ENCODE measurements at places on chromosomes 4 and X.
A peak's percentile ranks its signal among the peaks of the same experiment; 100 is the strongest.

- DNase-seq, result no peak
Measured at GRCh38 chrX:153662266-153662665, 11.3 kb downstream of the PNCK start.

GRCh38 chr4:18816228-18816895 is 794.8 kb upstream of the LCORL start:
- DNase-seq, result no peak

GRCh38 chr4:101411926-101412325 is 64.6 kb upstream of the PPP3CA start:
- DNase-seq, result no peak

DNA sequence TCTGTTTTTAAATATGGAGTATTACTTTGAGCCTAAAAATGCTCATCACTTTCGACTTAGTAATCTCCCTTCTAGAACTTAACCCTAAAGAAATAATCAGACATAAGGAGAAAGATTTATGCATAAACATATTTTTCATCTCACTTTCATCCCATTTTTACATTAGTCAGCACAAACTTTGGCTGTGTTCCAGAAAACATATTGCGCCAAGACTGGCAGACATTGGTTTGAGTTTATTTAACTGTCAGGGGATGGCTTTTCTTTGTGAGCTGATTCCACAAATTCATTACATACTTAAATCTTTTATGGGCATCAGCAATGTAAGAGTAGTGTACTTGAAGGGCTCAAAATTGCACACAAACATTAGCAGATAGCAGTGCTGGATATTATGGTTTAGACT is 23.7 kb downstream of the MAOA start:
- no peak for DNase-seq

DNA sequence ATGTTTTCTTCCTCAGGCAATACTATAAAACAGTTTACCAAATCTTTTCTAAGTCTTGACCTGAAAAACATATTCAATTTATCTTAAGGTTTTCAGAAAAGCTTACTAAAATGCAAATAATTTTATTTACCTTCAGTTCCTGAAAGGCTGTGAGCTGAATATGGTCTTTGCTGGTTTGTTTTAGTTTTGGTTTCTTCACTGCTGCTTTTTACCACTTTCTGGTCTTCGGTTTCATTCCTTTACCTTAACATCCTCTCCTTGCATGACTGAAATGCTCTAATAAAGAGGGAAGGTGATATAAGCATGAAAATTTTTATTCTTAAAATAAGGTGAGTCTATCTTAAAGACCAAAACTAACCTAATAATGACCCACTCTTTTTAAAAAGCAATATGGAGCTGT is 97.1 kb upstream of the NRK start:
- no peak for DNase-seq

- DNase-seq, result no peak
Measured at GRCh38 chrX:13570261-13570605, 832 bp downstream of the EGFL6 start.

DNA sequence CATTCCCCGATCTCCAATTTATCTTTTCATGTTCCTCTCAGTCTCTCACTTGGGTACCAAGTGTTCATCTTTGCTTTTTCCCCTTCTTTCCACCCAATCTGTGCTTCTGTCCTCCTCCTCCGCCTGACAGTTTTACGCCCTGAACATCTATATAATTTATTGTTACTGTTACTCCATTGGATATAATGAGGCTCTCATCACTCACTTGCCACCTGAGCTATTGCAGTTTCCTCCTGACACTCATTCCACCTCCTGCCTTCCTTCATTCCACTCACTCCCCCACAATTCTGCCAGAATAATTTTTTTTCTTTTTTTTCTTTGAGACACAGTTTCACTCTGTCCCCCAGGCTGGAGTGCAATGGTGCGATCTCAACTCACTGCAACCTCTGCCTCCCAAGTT is 77.6 kb upstream of the SORBS2 start:
- no peak for DNase-seq

DNA sequence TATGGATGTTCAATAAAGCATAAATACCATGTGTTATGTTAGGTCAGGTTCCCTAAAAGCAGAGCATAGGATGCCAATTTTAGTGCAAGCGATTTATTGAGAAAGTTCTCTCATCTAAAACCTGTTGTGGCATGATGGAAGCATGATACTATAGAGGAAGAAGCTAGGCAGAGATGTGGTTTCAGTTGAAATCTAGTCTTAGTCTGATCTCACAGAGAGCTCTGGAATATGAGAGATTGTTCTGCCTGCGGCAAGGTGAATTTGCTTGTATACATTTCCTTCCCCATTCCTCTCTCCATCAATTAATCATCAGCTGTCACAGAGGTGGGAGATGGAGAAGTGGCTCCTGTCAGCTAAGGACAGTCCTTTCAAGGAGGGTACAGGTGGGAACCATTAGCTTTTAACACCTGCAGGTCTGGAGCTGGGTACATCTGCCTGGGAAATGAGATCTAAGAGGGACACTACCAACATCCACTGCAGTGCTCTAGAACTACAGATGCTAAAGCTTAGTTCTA is 252.4 kb downstream of the CFAP299 start:
- no peak for DNase-seq

- DNase-seq, result no peak
Measured at GRCh38 chr4:109890076-109890475, 22.6 kb upstream of the EGF start.

GRCh38 chr4:99190336-99190735 is 28.7 kb downstream of the ADH6 start:
- no peak for DNase-seq

- DNase-seq, result no peak
Measured at GRCh38 chr4:8191136-8191747, 7.8 kb upstream of the SH3TC1 start.

GRCh38 chr4:80798082-80798481 is 232.4 kb upstream of the BMP3 start:
- DNase-seq, result no peak

DNA sequence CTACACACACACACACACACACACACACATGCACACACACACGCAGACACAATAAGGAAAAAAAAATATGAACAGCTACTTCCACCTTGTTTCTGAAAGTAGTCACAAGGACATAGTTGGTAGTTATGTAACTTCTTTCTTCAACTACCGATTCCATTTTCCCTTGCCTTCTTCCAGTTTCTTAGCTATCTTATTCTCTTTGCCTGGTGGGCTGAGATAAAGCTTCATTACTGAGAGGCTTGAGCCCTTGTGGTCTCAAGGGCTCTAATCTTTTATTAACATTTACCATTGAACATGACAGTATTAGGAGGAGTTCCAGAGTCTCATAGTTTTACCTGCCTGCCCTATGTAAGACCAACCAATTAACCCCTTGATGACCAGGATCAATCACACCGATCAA is 8.9 kb upstream of the SMIM10 start:
- DNase-seq, result no peak

GRCh38 chrX:19794690-19795089 is 92.7 kb downstream of the SH3KBP1 start:
- no peak for DNase-seq

GRCh38 chrX:121161501-121161933 is 114.1 kb downstream of the GLUD2 start:
- DNase-seq, result no peak

DNA sequence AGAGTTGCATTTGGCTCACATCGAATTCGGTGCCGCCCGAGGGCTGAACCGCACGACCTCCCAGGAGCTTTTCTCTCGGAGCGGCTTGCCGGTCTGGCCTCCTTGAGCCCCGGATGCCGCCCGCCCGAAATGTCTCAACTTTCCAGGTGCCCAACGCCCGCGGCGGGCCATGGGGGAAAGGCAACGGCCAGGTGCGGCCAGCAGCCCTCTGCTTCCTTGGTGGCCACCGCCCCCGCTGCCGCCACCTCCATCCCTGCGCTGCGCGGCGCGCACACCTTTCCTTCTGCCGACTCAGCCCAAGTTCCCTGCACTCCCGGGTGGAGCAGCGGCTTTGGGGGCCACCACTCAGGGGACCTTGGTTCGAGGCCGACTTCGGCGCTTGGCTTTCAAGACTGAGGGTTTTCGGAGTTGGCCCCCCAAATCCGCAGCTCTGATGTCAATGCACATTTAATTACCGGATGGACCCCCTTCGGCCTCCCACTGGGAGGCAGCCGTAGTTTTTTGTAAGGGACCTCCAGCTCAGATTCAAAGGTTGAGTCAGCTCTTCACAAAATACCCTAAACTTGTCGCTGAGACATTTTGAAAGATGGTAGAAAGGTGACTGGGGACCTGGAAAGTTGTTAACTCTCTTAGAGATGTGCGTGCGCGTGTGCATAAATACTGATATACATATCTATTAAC is 1.1 kb downstream of the AFF2 start:
- DNase-seq, result peak; percentile 12

DNA sequence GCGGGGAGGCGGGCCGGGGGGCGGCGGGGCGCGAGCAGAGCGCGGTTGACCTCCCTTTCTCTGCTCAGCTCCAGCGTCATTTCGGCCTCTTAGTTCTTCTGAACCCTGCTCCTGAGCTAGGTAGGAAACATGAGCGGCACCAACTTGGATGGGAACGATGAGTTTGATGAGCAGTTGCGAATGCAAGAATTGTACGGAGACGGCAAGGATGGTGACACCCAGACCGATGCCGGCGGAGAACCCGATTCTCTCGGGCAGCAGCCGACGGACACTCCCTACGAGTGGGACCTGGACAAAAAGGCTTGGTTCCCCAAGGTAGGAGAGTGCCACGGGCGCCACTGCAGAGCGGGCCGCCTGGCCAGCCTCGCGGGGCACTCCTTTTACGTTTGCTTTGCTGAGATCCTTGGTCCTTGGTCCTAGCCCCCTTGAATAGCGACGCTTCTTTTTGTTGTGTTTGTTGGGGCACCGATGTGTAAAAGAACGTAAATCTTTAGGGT is at the start of gene HTATSF1:
TSS of gene HTATSF1 (plus strand) at position 37 of the 497 bp plus-strand sequence. CDS start at position 130, 93 bp downstream.
- DNase-seq, result peak; percentile 17

DNA sequence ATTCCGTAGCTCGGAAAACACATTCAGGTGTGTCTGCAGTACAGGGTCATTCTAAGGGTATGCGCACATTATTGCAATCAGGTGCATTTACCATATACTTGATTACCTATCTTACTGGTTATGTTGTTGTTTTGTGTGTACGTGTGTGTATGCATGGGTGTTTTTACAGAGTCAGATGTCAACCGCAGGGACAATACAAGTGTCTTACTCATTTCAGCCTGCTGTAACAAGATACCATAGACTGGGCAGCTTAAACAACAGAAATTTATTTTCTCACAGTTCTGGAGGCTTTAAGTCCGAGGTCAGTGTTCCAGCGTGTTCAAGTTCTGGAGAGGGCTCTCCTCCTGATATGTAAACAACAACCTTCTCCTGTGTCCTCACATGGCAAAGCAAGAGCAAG is 316.7 kb downstream of the DMD start:
- no peak for DNase-seq

GRCh38 chr4:29051381-29051965 is 1668.7 kb upstream of the PCDH7 start:
- no peak for DNase-seq

DNA sequence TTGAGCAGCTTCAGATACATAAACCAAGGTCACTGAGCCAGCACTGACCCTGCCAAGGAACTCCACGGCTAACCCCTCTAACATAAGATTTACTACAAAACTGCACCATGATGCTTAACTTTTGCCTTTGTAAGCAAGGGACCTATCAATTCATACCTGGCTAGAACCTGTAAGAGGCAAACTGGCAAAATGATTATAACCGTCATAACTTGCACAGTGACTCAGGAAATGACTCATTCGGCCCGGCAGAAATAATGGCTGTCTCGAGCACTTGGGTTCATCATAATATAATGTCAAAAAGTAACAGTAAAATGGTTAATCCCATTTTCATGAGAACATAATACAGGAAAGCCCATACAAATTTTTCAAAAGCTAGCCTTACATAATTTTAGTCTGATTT is 17.2 kb downstream of the RASGEF1B start:
- no peak for DNase-seq

GRCh38 chrX:72110876-72111708 is 20.6 kb downstream of the RTL5 start:
- DNase-seq, result no peak

DNA sequence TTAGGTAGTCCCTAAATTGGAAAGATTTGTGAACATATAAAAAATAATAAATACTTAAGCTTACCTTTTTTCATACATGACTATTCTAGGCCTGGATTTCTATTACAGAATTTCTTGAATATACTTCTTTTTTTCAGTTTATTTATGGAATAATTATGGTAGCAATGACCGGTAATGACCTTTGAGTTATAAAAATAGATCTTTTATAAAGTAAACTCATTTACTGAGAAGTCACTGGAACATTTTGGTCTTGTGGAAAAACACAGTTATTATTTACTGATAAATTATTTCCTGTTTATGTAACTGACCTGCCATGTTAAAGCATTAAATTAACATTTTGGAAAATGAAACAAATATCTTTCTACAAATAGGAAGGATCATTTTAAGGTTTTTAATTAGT is 80.4 kb upstream of the RASGEF1B start:
- DNase-seq, result no peak

- DNase-seq, result no peak
Measured at GRCh38 chrX:53440621-53441517, 6.7 kb upstream of the HSD17B10 start.

DNA sequence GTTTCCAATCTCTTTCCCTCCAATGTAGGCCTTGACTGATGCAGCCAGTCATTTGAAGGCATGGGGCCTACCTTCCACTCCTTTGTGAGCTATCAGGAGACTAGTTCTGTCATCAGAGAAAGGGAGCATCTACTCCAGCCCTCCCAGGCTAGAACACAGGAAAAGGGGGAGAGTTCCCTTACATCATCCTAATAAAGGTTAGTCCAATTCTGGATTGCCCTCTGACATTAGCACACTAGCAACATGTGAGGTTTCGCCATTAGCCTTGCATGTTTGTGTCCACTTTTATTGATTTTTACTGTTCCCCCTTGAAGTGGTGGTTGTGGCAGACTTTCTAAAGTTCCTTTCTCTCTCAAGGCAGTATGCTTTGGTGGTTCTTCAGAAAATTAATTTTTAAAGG is 67.3 kb downstream of the ZFX start:
- DNase-seq, result no peak

- DNase-seq, result no peak
Measured at GRCh38 chr4:125727931-125728330, 413.2 kb downstream of the FAT4 start.

- no peak for DNase-seq
Measured at GRCh38 chr4:88398381-88398780, 19.7 kb downstream of the HERC6 start.

GRCh38 chrX:139222511-139223200 is 307.9 kb upstream of the F9 start:
- DNase-seq, result no peak

GRCh38 chrX:18065956-18066355 is 154.7 kb downstream of the BEND2 start:
- DNase-seq, result no peak

- no peak for DNase-seq
Measured at GRCh38 chrX:153816831-153817690, 13.3 kb downstream of the PDZD4 start.
